Prostate gland (tissue), 2 donors: ENCODE measurements at places on chromosomes 2 and 18. TPM values are rescaled to one million over a fixed set of nuclear protein-coding genes. Genes with fewer than 3 reads are reported as not detected.

Gene NAPG
- total RNA-seq = 23.2 TPM

Gene SMAD7
- 29.3 TPM for total RNA-seq

Gene STPG4
- 1.4 TPM for total RNA-seq

Gene SLC5A7
- 0.17 TPM for total RNA-seq

Gene SERPINB13
- 0.57 TPM for total RNA-seq

Gene CYP27A1
- total RNA-seq = 98.3 TPM

Gene MYCN
- 3.5 TPM for total RNA-seq
